ENCODE measurements at places on chromosomes 13 and 19.

GRCh38 chr13:94390881-94391280, 88.6 kb downstream of the DCT start:
- DNase-seq, result no peak

- no peak for DNase-seq
Measured at GRCh38 chr19:16013181-16013850, 63.0 kb upstream of the TPM4 start.

GRCh38 chr13:83618966-83619365, 263.3 kb downstream of the SLITRK1 start:
- no peak for DNase-seq

DNA sequence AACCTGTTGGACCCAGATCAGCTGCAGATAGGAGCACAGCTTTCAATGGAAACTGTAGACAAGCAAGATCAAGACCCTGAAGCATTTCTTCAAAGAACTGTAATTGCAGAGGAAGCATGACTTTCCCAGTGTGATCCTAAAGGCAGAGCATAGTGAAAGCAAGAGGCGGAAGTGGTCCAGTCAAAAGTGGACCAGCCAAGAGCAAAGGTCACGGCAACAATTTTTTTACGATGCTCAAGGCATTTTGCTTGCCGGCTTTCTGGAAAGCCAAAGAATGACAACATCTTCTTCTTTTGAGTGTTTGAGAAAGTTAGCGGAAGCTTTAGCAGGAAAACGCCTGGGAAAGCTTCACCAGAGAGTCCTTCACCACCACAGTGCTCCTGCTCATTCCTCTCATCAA, 111.6 kb downstream of the RNF17 start:
- no peak for DNase-seq

DNA sequence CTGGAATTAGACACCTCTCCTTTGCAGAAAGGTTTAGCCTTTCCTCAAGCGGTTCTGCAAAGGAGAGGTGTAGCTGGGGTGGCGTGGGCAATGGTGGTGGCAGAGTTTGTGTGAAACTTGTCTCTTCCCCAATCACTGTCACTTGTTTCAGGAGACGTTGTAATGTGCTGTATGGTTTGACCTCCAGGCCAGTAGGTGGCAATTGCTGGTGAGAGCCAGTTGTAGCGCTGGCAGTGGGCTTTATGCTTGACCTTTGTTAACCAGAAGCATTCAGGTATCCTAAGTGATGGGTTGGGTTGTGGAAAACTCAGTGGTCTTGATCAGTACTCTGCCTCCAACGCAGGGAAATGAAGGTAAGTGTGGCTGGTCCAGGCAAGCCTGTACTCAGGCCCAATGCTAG, 12.7 kb upstream of the LILRA5 start:
- no peak for DNase-seq

- DNase-seq, result no peak
Measured at GRCh38 chr13:73776151-73776785, 357.9 kb downstream of the KLF12 start.

DNA sequence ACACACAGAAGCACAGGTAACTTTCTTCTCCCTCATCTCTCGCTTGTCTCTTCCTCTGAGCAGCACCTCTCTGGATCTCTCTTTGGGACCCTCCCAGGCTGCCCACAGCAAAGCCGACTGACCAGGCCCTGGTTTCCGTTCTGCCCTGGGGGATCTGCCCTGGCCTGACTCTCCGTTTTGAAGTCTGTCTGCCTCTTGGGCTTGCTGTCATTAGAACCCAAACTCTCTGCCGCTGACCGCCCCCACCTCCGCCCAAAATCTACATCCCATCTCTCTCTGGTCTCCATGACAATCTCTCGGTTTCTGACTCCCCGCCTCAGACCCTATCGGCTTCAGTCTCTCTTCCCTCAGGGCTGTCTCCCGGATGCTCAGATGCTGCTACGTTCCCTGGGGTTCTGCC, 6.9 kb downstream of the KCNC3 start:
- DNase-seq, result no peak

DNA sequence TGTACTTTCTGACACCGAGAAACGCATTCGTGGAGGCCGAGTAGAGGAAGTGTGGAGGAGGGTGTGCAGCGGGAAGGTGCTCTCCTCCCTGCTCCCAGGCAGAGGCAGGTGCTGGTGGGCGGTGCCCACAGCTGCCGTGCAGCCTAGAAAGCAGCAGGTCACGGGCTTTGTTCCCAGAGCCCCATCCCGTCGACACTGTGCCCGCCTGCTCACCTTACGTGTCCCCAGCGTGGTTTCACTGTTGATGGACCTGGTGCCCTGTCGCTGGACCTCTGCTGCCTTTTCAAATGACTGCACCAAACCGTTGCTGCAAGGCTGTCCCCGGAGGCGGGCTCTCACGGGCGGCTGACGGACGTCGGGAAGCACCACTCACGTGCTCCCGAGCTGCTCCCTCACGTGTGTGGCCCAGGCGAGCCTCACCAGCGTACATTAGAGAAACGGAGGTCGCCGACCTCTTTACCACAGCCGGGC, 20.8 kb downstream of the PLEKHJ1 start:
- no peak for DNase-seq

- peak; percentile 42 for DNase-seq
Measured at GRCh38 chr13:50589651-50590054, 253.8 kb downstream of the DLEU7 start.

GRCh38 chr19:3003046-3003445, 25.7 kb downstream of the TLE6 start:
- DNase-seq, result no peak

- DNase-seq, result no peak
Measured at GRCh38 chr13:74966814-74967424, 515.0 kb downstream of the TBC1D4 start.

DNA sequence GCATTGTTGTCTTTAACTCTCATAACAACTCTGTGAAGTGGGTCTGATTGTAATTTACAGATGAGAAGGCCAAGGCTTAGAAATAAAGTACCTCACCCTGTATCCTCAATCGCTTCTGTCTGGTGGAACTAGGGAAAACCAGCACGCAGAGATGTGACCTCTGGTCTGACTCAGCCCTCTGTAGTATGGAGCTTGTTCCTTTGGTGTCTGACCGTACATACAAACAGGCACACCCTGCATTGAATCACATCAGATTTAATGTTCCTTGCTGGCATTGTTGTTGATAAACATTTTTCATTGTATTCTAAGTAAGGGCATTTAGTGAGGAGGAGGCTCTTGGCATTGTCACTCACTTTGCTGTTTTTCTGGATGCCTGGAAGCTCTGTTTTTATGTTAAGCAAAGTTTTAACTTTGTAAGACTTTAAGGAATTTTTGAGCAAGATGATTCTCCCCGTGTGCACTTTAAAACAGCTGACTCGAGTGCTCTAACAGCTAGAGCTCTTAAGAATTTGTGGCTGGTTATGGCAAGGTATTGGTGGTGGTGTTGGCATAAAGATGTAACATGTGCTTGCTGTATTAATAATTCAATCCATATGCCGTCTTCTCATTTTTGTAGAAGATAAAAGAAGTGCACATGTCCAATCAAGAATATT, 89.0 kb upstream of the SPATA13 start:
- no peak for DNase-seq

GRCh38 chr13:77318741-77319140, 8.2 kb downstream of the MYCBP2 start:
- DNase-seq, result no peak

GRCh38 chr13:29845440-29846056, 4.9 kb downstream of the UBL3 start:
- DNase-seq, result no peak

DNA sequence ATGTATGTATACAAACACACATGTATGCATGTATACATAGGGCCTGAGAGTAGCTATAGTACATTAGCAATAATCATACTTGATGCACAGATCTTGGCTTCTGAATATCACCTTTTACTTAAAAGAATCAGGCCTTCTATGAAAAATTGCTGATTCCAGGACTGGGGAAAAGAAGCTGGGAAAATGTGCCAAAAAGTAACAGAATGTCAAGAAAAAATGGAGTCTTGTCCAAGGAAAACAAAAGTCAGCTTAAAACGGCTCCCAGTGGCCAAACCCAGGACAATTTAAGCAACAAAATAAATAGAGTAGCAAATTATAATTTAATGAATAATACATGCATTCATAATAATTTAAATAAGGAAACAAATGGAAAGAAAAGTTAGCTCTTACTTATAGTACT, 2104.9 kb downstream of the PCDH9 start:
- no peak for DNase-seq

GRCh38 chr19:33381101-33381500, 7.6 kb downstream of the CEBPG start:
- no peak for DNase-seq

GRCh38 chr13:71399631-71400215, 467.3 kb downstream of the DACH1 start:
- no peak for DNase-seq

- DNase-seq, result no peak
Measured at GRCh38 chr19:36113894-36114720, 568 bp downstream of the POLR2I start.

GRCh38 chr19:36363845-36364244, 15.2 kb downstream of the ZFP14 start:
- DNase-seq, result no peak

GRCh38 chr13:74205313-74205690, 71.1 kb upstream of the KLF12 start:
- no peak for DNase-seq

- no peak for DNase-seq
Measured at GRCh38 chr19:45981350-45981749, 7.7 kb upstream of the NOVA2 start.

- DNase-seq, result peak; percentile 21
Measured at GRCh38 chr13:52411629-52412028, 5.7 kb upstream of the THSD1 start.

DNA sequence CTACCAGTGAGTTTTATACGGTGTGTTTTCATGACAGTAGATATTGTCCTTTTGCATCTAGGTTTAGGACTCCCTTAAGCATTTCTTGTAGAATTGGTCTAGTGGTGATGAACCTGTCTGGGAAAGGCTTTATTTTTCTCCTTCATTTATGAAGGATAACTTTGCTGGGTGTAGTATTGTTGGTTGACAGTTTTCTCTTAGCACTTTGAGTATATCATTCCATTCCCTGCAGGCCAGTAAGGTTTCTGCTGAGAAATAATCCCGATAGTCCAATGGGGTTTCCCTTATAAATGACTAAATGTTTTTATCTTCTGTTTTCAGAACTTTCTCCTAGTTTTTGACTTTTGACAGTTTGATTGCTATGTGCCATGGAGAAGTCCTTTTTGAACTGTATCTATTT, 57.2 kb downstream of the DNAJC3 start:
- no peak for DNase-seq

GRCh38 chr13:74288361-74288911, 154.2 kb upstream of the KLF12 start:
- no peak for DNase-seq

- no peak for DNase-seq
Measured at GRCh38 chr19:17487284-17488121, 17.2 kb downstream of the SLC27A1 start.

Measured in AG04450 (cell line).